ENCODE measurements at places on chromosomes 5 and 9. TPM values are rescaled to one million over a fixed set of nuclear protein-coding genes. Genes with fewer than 3 reads are reported as not detected.

The NUTM2G gene
- 0.33 TPM for polyA plus RNA-seq

The SLC1A3 gene
- polyA plus RNA-seq = 3.5 TPM

The TRMT10B gene
- 14.5 TPM for polyA plus RNA-seq

The DRD1 gene
- polyA plus RNA-seq = not detected

The FBXL7 gene
- polyA plus RNA-seq = 24.8 TPM

The ECSCR gene
- 30.6 TPM for polyA plus RNA-seq

The GRXCR2 gene
- not detected for polyA plus RNA-seq

The TNFSF15 gene
- polyA plus RNA-seq = 8.0 TPM

The C9orf57 gene
- polyA plus RNA-seq = not detected

The OR1Q1 gene
- not detected for polyA plus RNA-seq

The GPR150 gene
- not detected for polyA plus RNA-seq

The HTR4 gene
- polyA plus RNA-seq = 0.04 TPM

All from right renal cortex interstitium (tissue), 3 donors.